ENCODE measurements at places on chromosomes 1 and 21. TPM values are rescaled to one million over a fixed set of nuclear protein-coding genes. Genes with fewer than 3 reads are reported as not detected.

DNA sequence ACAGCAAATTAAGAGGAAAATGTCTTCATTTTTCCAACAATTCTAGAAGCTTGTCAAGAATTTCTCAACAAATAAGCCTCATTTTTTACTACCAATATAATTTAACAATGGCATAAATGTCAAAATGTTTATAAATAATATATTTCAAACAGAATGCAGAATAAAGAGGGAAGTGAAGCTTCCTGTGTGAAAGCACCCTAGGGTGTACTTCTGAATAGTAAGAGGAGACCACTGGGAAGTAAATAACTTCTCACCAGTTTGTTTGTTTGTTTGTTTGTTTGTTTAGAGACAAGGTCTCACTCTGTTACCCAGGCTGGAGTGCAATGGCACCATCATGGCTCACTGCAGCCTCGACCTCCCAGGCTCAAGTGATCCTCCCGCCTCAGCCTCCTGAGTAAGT, 244.3 kb downstream of the SLC45A1 start:
- DNase-seq = no peak

DNA sequence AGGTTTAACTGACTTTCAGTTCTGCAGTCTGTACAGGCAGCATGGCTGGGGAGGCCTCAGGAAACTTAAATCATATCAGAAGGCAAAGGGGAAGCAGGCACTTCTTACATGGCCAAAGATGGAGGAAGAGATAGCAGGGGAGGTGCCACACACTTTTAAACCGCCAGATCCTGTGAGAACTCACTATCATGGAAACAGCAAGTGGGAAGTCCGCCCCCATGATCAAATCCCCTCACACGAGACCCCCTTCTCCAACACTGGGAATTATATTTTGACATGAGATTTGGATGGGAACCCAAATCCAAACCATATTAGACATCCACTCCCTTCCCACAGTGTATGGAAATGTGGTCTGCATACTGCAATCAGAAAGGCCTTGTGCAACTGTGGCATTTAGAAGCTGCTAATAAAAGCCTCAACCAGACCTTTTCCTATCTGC, 148.2 kb downstream of the FCRL5 start:
- no peak for DNase-seq

GRCh38 chr1:166350490-166350889, 183.7 kb upstream of the FAM78B start:
- no peak for DNase-seq

DNA sequence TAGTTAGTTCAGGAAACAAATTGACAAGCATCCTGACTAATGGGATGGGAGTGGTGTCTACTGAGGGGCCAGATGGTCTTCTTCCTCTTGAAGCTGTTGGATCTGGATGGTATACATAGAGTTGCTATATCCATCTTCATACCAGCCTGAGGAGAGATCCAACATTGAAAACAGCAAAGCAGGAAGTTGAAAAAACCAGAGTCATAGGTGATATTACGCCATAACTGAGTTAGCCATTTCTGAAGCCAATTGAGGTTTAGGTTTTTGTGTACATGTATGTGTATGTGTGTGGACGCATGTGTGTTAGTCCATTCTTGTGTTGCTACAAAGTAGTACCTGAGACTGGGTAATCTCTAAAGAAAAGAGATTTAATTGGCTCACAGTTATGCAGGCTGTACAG, 2.3 kb upstream of the TSPAN2 start:
- no peak for DNase-seq

- DNase-seq = no peak
Observed at GRCh38 chr1:2394220-2394619, 2.6 kb downstream of the RER1 start.

Gene PSMB2
- total RNA-seq = 50.1 TPM

DNA sequence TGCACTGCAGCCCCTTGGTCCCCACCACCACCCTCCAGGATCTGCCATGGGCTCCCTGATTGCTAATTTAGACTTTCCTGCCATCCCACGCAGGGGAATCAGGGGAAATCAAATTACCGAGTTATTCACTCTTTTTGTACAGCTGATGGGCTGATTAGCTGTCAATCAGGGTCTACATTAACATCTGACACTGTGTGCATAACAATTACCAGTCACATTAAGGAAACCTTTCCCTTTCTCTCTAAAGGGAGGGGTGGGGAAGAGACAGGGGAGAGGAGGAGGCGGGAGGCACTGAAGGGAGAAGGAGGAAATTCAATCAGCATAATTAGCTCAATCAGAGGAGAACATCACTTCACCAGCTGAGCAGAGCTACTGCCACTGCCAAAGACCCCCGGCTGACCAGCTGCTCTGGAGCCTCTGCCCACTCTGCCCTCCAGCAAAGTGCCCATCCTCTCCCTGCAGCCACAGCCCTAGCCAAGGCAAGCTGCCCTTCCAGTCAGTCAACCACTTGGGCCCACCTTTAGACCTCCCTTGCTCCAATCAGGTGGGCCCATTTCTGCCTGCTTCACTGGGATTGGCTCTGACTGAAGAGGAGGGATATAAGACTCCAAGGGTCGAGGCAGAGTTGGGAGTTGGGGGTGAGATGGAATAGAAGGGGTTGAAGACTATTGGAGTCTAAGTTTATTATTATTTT, 199.3 kb upstream of the ZC3H12A start:
- peak; percentile 20 for DNase-seq

GRCh38 chr1:68819190-68819829, 322.4 kb upstream of the DEPDC1 start:
- DNase-seq = peak; percentile 13

DNA sequence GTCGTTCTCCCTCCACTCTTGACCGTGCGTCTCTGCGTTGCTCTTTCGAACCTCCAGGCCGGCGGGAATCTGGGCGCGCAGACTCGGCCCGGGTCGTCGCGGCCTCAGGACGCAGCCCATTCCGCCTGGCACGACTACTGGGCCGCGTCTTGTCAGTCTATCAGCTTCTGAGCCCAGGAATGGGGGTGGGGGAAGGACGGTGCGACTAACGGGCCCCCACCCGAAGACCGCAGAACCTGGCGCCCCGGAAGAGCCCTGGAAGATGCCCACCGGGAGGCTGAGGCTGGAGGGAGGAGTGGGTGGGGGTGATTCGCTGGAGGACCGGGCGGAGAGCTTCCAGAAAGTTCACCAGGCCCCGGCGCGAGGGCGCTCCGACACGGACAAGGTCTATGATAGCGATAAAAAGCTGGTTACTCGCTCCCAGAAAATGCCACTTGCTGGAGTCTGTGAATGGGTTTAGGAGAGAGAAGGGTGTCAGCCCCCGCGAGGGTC, 1.7 kb upstream of the DMRTA2 start:
- DNase-seq = no peak

DNA sequence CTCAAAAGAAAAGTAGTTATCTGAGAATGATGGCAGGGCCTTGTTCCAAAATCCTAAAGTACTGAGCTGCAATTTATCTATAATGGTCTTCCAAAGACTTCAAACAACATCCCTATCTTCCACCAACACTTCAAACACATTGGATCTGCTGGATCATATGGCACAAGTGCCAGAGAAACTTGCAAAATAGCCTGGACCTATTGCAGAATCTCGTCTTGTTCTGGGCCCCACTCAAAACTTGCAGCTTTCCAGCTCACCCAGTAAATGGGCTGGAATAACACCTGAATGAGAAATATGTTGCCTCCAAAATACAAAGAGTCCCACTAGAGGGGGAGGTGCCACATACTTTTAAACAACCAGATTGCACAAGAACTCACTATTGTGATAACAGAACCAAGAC, 44.0 kb upstream of the PKN2 start:
- DNase-seq = no peak
